ENCODE measurements at places on chromosomes 1 and 21. TPM values are rescaled to one million over a fixed set of nuclear protein-coding genes. Genes with fewer than 3 reads are reported as not detected.

ARHGAP29 gene
- 20.1 TPM for polyA plus RNA-seq

DNAJC6 gene
- polyA plus RNA-seq, result 2.5 TPM

ODF2L gene
- polyA plus RNA-seq, result 7.9 TPM

FAM229A gene
- polyA plus RNA-seq, result 8.0 TPM

TRPM2 gene
- not detected for polyA plus RNA-seq

TMEM200B gene
- polyA plus RNA-seq, result 1.5 TPM

CFHR3 gene
- polyA plus RNA-seq, result 0.18 TPM

MXRA8 gene
- polyA plus RNA-seq, result 2.5 TPM
